Renal cortex interstitium (tissue), 15 donors: ENCODE measurements at places on chromosomes 1 and 21. TPM values are rescaled to one million over a fixed set of nuclear protein-coding genes. Genes with fewer than 3 reads are reported as not detected.

Gene GOLPH3L
- 38.2 TPM for polyA plus RNA-seq

- no peak for DNase-seq
Observed at GRCh38 chr21:32348604-32349332, 44.0 kb downstream of the URB1 start.

DNA sequence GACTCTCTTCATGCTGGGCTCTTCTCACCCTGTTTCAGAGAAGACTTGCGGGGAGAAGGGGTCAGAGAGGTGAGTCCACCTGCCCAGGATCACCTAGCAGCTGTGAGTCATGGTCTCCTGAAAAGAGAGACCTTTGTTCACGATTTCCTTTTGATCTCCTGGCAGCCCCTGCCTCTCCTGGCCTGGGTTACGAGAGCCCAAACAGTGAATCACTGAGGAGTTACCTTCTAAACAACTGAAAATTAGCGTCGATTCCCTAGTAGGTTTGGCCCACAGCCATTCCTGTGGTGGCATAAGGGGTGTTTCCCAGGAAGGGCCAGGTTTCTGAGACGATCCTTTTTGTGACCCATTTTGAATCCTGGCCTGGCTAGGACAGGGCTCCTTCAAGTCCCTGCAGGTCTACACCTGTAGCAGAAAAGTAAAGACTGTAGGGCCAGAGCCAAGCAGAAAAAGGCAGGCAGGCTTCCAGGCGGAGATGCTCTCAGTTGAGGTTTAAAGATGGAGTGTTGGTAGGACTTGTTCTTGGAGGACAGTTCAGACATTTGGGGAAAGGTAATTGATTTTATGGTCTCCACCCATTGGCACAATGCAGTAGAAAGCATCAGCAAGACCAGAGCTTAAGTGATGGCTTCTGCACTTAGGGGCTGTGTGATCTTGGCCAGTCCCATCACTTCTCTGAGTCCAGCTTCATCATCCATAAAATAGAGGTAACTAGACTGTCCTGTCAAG lies 2.1 kb upstream of the PLA2G2E start:
- DNase-seq, result no peak

DNA sequence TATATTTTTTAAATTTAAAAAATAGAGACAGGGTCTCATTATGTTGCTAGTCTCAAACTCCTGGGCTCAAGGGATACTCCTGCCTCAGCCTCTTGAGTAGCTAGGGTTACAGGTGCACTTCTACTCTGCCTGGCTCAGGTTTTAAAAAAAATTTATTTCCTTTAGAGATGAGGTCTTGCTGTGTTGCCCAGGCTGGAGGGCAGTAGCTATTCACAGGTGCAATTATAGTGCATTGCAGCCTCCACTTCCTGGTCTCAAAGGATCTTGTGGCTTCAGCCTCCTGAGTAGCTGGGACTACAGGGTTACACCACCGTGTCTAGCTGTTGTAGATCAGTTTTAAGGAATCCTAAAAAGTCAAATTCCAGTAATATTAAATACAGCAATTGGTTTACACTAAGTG lies 5.0 kb downstream of the RNF11 start:
- no peak for DNase-seq

Gene CCDC185
- 0.12 TPM for polyA plus RNA-seq

GRCh38 chr1:39685071-39685470 lies 6.2 kb downstream of the HPCAL4 start:
- DNase-seq, result no peak

GRCh38 chr1:117735045-117735992 lies 129.5 kb downstream of the TENT5C start:
- DNase-seq, result no peak

GRCh38 chr1:89489047-89489729 lies 35.4 kb upstream of the LRRC8B start:
- DNase-seq, result no peak

- no peak for DNase-seq
Observed at GRCh38 chr1:53633073-53633704, 105.8 kb downstream of the GLIS1 start.

Gene SLC44A3
- 69.8 TPM for polyA plus RNA-seq

DNA sequence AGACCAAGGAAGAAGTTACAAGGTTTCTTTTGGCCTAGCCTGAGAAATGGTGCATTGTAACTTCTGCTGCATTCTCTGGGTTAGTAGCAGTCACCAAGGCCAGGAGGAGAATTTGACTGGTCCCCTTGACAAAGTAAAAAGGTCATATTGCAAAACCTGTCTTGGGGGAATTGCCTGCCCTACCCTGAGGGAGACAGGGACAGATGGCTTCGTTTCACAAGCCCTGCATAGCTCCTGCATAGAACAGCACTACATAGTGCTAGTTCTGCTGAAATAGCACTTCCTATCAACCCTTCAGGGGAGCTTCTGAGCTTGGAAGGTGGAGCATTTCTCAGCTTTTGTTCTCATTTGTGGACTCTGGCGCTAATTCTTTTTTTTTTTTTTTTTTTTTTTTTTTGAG lies 20.4 kb upstream of the AK2 start:
- no peak for DNase-seq

GRCh38 chr1:2465371-2466269 lies 10.5 kb upstream of the PLCH2 start:
- DNase-seq, result no peak

GRCh38 chr1:184759651-184760050 lies 5.0 kb upstream of the EDEM3 start:
- DNase-seq, result no peak

Gene S100A6
- polyA plus RNA-seq, result 198 TPM

Gene CLCA1
- 0.36 TPM for polyA plus RNA-seq

Gene PEA15
- polyA plus RNA-seq, result 117 TPM

DNA sequence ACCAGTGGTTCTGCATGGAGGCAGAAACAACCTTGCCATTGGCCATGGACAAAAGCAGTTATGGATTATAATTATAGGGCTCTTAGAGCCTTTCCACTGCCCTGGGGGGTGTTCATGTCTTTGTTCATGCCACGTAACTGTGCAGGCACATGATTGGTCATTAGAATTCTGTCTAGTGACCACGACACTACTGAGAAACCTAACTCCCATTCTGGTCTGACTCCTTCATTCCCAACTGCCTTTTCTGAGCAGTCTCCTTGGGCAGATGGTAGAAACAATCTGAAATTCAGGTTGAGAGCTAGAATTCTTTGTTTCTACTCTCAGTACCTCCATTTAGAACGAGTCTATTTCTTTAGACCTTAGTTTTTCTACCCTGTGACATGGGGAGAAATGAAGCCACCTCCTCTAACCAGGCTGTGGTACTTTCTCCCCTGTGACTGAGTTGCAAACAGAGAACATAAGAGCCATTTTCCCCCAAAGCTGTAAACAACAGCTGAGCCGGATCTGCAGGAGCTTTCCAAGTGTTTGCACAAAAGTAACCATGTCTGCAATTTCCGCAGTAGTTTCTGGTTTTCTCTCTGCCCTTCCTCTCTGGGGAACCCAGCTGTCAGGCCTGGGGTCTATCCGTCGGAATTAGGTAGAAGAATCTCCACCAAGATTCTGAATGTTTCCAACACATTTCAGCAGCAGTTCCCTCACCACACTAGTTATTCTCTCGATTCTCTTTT lies 37.7 kb upstream of the IPO9 start:
- DNase-seq, result peak; percentile 39

Gene SEMA6C
- 34.5 TPM for polyA plus RNA-seq

DNA sequence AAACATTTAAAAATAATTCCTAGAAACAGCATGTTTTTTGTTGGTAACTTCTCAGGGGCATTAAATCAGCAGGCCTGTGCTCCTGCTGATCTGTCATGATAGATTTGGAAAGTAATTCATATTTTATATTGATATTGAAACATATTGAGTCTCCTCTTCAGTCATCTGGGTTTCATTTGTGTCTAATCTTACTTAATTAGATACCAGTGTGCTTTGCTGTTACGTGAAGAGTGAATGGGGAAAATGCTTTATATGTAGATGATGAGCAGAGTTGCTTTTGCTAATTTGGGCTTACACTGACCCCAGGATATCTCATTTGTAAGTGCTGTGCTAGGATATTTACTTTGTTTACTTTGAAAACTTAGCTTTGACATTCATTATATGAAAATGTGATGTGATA lies 45.9 kb downstream of the CHRM3 start:
- no peak for DNase-seq

DNA sequence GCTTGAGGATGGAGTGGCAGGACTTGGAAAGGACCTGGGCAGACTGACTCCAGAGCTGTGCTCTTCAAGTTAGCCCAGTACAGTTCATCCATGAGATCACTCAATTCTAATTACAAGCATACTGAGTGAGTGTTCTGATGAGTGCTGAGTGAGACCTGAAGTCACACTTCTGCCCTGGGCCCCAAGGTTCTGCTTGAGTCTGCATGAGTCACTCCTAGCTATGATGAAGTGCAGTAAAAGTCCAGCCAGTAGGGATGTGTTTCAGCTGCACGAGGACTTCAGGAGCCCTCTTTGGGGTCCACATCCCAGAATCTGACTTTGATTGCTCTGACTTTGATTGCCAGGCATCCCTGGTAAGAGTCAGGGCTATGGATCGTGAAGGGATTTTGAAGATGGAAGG lies 35.8 kb downstream of the PLEKHA6 start:
- no peak for DNase-seq

DNA sequence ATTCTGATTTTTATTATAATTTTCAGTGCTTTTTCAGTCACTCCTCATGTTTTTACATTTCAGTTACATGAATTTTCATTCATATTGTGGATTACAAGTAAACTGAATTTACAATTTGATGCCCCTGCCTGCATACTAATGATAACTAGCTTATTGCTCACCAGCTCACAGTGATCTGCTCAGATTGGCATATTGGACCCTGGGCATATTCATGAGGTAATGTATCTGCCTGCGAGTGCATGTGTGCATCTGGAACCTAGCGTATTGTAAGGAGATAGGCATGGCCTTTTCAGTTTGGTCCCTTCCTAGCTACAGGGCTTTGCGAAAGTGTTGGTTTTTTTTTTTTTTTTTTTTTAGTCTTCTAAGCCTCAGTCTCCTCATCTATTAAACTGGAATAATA lies 213.7 kb downstream of the SDCCAG8 start:
- DNase-seq, result no peak

DNA sequence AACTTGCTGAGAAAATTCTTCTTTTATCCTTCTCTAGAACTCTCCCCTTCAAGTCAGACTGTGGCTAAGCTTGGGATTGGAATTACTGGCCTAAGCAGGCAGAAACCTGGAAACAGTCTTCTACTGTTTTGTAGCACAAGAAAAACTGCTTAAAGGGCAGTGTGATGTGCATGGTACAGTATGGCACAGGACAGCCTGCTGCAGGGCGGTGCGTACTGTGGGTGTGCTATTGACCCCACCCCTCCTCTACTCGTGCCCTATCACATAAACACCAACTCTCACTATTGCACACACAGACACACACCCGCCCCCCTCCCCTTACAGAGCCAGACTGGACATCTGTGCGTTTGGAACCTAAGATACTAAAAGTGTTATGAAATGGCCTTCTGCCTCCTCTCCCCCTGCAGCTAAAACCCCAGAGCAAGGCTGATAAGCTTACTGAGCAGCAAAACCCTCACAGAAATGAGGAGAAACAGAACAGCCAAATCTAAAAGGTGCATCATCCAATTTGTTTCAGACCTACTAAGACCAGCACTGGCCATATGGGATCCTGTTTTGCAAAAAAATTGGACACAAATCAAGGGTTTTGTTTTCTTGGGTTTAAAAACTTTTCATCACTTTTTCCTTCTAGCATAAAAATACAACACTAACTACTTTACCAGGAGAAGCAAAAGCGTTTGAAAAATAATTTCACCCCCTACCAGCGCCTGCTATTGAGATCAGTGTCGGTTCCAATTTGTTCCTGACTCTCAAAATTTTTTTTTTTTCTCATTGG lies 355.8 kb upstream of the LYPLAL1 start:
- DNase-seq, result no peak

DNA sequence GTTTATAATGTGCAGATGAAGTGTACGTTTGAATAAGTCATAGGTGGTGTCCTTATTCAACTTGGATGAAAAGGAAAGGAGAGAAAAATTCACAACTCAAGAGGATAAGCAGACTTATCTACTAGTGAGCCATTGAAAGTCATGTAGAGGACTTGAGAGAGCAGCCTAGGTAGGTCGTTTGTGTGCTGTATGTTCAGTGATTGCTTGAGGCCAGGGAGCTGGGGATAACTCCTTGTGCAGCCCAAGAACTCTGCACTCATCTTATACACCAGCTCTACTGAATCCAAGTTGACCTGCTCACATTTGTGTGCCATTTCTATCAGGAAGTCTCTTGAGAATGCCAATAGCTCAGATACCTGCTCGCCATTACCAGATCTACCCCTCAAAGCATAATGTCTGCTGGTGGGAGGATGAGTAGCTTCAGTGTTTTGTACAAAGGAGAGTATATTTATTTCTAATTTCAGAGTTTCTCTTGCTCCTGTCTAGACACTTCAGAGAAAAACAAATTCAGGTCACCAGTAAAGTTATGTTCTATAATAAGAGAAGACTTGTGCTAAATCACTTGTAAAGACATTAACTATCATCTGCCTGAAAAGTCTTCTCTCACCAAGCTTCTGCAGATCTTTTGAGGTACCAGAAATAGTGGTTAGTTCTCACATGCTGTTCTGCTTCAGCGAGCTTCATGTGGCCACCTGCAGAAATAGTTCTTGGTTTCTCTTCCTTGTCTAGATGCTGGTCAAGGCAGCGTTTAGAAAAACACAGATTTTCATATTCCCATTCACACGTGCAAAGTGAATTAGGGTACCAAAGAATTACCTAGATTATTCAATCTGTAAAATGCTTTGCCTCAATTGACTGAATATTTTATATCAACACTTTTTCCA lies 10.8 kb downstream of the S1PR1 start:
- DNase-seq, result no peak

- no peak for DNase-seq
Observed at GRCh38 chr1:202923533-202923932, 3.5 kb downstream of the KLHL12 start.

Gene RBM11
- polyA plus RNA-seq, result 4.2 TPM

GRCh38 chr1:190119683-190120082 lies 358.0 kb downstream of the BRINP3 start:
- DNase-seq, result no peak

DNA sequence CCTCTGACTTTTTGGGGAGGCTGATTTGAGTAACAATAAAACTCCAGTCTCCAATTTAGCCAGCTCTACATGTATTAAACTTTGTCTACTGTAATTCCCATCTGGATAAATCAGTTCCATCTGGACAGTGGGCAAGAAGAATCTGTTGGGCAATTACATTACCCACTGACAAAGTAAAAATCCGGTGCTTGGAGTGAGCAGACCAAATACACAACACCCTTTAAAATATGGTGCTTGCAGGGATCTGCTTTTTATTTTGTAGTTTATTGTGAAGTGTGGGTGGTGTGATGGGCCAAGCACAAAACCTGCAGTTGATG lies 8.9 kb upstream of the CD55 start:
- no peak for DNase-seq

DNA sequence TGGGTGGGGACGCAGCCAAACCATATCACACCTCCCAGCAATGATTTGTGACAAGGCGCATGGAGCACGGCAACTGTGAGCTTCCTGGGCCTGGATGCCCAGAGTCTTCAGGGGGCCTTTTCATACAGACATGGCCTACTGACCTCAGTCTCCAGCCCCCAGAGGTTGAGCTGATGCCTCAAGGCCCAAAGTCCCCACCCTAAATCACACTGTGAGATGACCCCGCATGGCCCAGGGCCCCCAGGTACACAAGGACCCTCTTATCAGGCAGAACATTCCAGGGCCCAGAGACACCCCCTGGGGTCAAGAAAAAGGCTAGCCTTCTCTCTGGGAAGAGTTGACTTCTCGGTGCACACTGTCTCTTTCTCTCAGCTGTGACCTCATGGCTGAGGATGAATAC lies 179.7 kb upstream of the C1orf174 start:
- no peak for DNase-seq
